Right ventricle myocardium inferior (tissue), 1 donor: ENCODE measurements at places on chromosomes 12 and 14. TPM values are rescaled to one million over a fixed set of nuclear protein-coding genes. Genes with fewer than 3 reads are reported as not detected.

Gene ZNF605
- 13.1 TPM for total RNA-seq

Gene HHIPL1
- 1.5 TPM for total RNA-seq

Gene FGF23
- not detected for total RNA-seq

DNA sequence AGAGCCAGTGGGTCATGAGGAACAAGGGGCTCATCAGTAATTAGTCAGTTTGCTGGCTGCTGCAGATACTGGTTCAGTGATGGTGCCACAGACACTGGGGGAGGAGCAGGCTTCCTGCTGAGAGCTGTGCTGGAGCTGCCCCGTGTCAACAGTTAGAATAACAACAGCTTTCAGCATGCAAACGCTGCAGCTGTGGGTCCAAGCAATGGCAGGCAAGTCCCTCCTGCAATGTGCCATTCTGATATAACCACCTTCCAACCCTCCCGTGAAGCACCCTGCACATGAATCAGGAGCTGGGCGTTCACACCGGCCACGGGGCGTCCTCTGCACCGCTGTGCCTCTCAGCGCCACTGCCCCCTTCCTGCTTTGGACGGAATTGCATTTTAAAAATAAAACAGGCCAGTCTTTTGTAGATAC lies 258.4 kb upstream of the SFSWAP start:
- DNase-seq, result no peak

- DNase-seq, result no peak
Observed at GRCh38 chr14:90965765-90966164, 94.7 kb downstream of the RPS6KA5 start.

DNA sequence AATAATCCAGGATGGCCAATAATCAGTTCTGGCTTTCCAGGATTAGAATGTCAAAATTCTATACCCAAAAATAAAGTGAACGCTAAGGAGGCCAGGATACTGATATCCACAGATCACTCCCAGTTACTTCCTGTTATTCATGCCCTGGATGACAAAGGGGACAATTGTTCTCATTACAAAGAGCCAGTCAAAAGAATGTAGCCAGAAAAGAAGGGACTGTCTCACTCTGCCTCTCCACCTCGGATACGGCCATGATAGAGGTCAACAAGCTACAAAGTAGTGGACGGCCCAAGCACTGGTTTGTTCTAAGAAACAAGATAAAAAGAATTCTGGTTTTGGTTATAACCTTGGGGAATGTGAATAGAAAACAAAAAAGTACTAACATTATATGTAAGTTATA lies 116.1 kb upstream of the ATF7IP start:
- DNase-seq, result no peak

DNA sequence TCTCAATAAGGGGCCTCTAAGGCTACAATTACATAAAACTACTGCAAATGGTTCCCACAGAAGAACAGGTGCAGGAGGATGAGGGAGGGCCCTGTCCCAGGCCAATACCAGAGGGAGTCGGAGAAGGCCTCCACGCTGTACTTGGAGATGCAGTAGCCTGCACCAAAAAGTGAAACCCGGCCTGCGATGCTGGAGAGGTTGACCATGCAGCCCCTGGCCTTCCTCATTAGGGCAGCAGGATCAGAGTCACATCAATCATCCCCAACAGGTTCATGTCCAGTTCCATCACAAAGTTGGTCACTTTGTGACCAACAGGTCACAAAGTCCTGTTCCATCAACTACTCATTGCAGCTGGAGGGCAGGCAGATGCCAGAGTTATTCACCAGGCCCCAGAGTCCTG lies 23.0 kb downstream of the ZBTB39 start:
- no peak for DNase-seq

DNA sequence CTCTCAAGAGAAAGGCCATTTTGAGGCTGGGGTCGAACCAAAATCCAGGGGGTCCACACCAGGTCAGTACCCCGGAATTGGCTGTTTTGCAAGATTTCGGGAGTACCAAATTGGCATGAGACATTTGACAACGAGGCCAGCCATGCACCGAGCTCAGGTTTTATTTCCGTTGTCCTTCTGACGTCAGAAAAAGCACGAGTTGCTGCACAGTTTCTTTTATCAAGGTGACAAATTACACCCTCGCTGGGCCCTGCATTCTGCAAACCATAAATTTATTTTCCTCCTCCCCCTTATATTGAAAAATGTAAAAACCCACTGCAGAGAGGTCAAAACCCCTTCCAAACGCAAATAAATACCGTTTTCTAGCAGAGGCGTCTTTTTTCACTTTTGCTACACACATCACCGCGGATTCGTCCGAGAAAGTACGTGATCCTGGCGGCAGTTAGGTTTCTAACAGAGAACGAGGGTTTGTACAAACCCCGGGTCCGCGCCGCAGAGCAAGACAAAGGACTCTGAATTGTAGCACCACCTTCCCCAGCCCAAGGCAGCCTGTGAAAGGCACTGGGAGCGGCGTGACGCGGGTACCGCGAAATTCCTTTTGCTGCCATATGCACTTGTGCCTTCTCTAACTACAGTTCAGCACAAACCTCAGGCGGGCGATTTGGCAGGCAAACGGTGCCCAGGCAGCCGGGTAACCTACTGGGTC lies 1.8 kb downstream of the SLC38A1 start:
- peak; percentile 81 for DNase-seq

DNA sequence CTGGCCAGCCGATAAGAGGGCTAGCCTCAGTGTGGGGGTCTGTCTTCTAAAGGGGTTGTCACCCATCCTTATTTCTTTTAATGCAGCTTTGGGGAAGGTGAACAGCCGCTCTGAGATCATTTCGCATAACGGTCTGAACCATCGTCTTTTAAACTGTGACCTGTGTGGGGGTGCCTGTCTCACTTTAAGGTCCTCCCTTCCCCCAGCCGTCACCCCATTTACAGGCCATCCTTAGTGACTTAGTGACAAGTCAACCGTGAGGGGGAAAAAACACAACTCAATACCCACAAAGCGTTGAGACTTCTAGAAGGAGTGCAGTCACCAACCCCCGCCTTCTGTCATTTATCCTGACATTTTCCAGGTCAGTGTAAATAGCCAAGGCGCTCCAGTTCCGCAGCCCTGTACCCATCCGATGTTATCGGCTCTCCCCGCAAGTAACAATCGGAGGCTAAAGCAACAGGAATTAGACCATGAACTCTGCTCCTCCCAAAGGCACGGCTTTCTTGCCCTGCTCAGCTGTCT lies 505 bp upstream of the DENND5B start:
- DNase-seq, result no peak

DNA sequence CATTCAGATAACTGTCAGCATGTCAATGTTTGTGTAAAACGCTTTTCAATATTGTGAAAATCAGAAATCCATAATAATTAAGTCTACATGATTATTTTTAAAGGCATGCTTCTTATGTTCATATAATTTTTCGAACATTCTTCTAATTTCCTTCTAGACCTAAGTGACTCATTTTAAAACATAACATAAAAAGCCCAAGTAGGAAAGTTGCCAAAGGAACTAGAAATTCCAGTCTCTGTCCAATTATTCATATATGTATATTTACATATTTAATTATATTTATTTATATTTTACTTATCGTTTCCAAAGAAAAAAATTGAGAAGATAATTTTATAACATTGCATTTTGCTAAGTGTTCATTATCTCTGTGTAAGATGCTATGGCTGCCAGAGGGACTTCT lies 110.4 kb downstream of the TMTC1 start:
- no peak for DNase-seq
